Stimulated activated CD8-positive, alpha-beta memory T cell treated with anti-CD3 and anti-CD28 coated beads, Interleukin-4, amount 100 ng/mL, for 4 hours (primary cell): ENCODE measurements at places on chromosomes 1 and 21.

DNA sequence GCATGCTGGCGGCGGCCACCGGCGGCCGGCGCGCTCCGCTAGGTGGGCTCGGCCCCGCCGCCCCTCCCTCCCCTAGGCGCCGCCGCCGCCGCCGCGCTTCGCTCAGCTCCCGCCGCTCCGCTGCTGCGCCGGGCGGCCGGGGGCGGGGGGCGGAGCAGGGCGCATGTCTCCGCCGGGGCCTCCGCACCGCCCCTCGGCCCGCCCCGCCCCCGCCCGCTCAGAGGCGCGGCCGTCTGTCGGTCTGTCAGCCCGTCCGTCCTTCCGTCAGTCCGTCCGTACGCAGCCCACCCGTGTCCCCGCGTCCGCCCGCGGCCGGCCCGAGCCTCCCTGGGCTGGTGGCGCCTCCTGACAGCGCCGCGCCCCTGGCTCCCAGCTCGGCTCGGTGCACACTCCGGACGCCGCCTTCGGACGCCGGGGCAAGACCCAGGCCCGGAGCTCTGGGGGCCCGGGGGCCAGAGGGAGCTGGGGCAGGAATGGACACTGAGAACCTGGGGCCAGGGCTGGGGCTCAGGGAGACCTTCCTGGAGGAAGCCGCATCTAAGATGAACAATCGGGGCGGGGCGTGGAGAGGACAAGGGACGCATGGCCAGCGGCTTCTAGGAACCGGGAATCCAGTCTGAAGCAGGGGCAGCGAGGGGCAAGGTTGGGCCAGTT is at the start of gene GPR153:
GPR153 (minus strand) TSS at position 138 of the 654 bp plus-strand sequence. CDS start 6,193 bp downstream, outside the sequence.
- DNase-seq = peak; percentile 14

DNA sequence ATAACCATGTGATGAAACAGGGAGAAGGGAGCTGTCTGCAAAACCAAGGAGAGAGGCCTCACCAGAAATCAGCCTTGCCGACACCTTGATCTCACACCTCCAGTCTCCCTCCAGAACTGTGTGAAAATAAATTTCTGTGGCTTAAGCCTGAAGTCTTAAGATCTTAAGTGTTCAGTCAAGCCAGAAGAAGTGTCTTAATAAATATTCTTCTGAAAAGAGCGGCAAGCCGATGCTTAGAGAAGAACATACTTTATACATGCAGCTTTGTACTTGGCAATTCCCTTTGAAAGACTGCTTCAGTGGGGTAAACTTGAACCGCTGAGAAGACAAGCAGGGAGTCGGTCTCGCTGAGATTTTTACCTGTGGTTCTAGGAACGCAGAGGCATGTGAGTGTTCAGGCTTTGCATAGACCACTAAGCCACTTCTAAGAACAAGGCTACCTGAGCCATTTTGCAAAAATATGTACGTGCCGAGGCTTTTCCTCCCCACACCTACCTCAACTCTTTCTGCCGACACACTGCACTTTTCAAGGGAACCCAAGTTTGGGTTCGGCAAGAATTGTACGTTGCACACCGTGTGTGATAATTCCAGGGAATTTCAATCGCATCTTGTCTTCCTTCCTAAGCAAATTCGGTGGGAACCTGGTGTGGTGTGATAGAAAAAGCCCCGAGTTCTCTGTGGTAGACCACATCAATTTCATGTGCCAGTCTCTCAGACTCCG is 3.4 kb downstream of the RUNX1 start:
- DNase-seq = no peak

- DNase-seq = no peak
Observed at GRCh38 chr1:172112576-172112975, 271.3 kb downstream of the DNM3 start.

DNA sequence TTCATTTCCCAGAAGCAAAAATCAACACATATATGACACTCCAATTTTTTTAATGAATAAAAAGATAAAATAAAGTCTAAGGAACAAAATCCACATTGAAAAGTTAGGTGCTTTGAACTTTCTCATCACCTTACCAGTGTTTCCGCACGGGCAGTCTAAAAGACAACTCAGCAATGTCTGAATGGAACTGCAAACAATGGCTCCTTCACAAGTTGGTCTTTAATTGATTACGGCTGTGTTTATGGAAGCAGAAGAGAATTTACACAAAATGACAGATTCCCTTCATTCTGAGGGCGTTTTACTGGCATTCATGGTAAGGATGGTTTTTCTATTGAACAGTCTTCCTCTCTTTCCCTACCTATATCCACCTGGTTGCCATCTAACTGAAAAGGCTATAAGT is 65.0 kb upstream of the RNPC3 start:
- no peak for DNase-seq

- no peak for DNase-seq
Observed at GRCh38 chr1:178533121-178533946, 20.4 kb downstream of the TEX35 start.

- no peak for DNase-seq
Observed at GRCh38 chr1:113875714-113876113, 4.2 kb upstream of the PTPN22 start.

GRCh38 chr21:37251294-37251634 is 15.9 kb downstream of the VPS26C start:
- DNase-seq = no peak

DNA sequence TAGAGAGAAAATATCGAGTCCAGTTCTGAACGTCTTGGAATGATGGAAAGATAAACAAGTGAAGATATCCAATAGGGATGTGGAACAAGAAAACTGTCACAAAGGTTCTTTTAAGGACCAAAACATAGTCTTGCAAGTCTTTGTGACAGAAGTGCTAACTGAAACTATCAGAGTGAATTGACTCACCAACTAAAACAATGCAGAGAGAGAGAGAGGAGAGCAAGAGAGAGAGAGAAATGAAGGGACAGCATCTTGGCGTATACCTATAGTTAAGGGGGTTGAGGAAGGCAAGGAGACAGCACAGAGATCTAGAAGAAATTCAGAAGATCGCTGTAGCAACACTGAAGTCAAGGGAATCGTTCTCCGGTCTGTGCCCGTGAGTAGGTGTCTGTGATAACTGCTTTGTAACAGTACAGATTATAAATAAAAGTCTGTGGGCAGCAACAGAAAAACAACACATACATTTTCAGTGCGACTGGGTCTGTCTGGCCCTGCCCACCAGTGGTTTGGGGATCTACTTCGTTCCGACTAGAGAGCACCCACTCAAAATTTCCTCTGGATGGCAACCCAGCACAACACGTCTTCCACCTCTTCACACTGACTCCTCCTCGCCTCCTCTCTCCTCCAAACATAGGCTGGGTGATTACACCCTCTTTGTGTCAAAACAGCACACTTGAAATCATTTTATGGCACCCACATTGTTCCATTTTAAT is 4.8 kb upstream of the COA6 start:
- DNase-seq = no peak

- DNase-seq = no peak
Observed at GRCh38 chr1:181134543-181135436, 46.3 kb downstream of the IER5 start.

- DNase-seq = no peak
Observed at GRCh38 chr1:61083013-61083806, 849 bp downstream of the NFIA start.

- no peak for DNase-seq
Observed at GRCh38 chr1:22778408-22778807, 67.8 kb downstream of the EPHB2 start.

GRCh38 chr1:8512504-8512903 is 194.6 kb downstream of the SLC45A1 start:
- DNase-seq = no peak

- DNase-seq = no peak
Observed at GRCh38 chr21:38847556-38847955, 41.8 kb downstream of the ETS2 start.

GRCh38 chr21:28338701-28339305 is 653.9 kb downstream of the LTN1 start:
- DNase-seq = no peak

GRCh38 chr1:100456880-100457279 is 81.1 kb upstream of the GPR88 start:
- no peak for DNase-seq

- no peak for DNase-seq
Observed at GRCh38 chr1:97759078-97759477, 161.8 kb downstream of the DPYD start.

DNA sequence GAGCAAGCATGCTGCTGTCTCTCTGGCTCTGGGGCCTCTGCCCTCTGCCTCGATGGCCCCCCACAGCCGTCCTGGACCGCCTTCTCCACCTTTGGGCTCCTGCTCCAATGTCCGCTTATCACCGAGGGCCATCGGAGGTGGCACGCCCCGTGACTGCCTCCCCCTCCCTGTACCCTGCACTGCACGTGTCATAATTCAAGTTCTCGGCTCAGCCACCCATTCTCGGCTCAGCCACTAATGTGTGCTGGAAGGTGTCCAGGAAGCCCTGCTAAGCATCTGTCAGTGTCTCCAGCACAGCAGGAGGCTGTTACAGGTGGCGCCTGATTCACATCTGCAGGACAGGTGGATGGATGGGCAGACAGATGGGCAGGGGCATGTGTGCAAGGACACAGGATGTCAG is 45.5 kb downstream of the TP73 start:
- DNase-seq = no peak

GRCh38 chr1:30906631-30907441 is 1.7 kb downstream of the SDC3 start:
- DNase-seq = no peak

GRCh38 chr1:113241237-113241636 is 149.1 kb upstream of the MAGI3 start:
- no peak for DNase-seq

GRCh38 chr1:234647758-234648157 is 37.8 kb upstream of the IRF2BP2 start:
- DNase-seq = no peak

GRCh38 chr1:153253076-153253475 is 6.4 kb upstream of the LORICRIN start:
- no peak for DNase-seq

- no peak for DNase-seq
Observed at GRCh38 chr1:48793863-48794262, 17.2 kb upstream of the BEND5 start.

DNA sequence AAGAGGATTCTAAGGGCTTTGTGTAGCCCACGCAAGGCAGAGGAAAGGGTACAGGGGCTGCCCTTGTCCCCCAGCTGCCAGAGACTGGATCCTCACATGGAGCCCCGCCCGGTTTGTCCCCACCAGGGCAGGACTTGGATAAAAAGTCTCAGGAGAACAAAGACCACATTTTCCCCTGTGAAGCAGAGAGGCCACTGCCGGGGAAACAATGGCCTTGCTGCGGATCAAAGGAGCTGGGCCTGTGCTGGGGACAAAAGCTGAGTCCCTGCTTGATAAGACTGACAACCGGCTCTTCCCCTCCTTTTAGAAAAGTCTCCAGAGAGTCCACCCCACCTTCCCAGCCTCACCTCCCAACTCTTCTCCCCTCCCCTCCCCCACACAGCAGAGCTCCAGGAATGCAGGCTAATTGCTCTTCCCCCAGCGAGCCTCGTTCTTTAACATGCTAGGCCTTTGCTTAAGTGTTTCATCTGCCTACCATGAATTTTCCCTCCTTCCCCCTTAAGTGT is 142.4 kb downstream of the PLPP3 start:
- DNase-seq = no peak

- DNase-seq = no peak
Observed at GRCh38 chr1:218521414-218522169, 176.5 kb downstream of the TGFB2 start.

DNA sequence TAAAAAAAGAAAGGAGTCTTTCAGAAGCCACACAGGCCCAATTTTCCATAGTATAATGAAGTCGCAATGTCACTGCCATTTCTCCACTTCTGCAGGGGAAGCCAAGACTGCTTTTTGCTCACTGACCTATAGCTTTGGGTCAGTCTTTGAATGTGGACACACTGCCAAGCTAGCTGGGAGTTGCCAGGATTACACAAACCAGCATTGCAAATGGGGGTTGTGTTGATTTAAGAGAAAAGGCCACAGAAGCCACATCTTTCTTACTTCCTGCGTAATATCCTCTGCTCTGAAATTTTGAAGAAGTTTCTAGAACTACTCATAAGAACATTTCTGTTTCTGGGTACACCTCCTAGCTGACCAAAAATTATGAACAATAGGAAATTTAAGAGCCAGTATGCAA is 45.8 kb upstream of the SAMSN1 start:
- no peak for DNase-seq

DNA sequence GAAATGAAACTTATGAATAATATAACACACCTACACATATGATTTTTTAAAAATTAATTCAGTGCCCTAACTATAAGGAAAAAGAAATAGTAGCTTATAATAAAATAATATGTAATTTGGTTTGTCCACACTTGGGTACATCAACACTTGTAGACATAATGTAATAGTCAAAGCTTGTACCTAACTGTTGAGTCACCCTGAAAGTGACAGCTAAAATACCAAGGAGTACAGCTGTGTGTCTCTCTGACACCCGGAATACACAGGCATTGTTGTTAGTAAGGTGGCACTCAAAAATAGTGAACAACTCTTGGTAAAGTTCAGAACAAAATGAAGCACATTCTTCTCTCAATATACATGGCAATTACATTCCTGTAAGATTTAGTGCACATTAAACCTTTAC is 243.4 kb downstream of the TRABD2B start:
- DNase-seq = no peak

DNA sequence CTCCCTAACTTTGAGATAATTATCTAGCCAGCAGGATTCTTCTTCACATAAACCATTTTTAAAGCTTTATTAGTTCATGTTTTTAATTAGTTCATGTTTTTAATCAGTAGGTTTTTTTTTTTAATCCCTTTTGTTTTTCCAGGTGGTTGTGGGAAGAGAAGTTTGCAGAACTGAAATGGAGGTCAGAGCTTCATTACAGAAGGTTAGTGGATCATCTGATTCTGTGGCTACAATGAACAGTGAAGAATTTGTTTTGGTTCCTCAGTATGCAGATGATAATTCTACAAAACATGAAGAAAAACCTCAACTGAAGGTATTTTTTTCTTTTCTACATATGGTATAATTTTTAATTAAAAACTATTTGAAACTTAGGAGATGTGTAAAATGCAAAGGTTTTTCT is 59.7 kb downstream of the RABGAP1L start:
- no peak for DNase-seq

DNA sequence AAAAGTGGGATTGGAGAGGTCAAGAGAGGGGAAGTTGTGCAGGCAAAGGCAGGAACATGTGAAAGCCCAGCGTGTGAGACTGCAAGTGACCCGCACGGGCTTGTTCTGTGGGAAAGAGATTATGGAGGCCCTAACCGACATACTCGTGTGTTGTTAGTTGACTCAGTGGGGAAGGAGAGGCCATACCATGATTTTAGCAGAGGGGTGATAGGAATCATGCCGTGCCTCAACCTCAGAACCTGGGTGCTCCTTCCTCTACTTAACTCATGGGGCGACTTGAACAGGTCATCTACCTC is 19.3 kb downstream of the PGLYRP3 start:
- no peak for DNase-seq
